Progenitor cell of endocrine pancreas (in vitro differentiated cells): ENCODE measurements at places on chromosomes 5 and 9. TPM values are rescaled to one million over a fixed set of nuclear protein-coding genes. Genes with fewer than 3 reads are reported as not detected.

GRCh38 chr9:127971357-127972235 lies 9.2 kb downstream of the EEIG1 start:
- H3K36me3 ChIP-seq, result no peaks in the 10 kb centered on the region
- H3K27ac ChIP-seq, result peak overlapping the region; percentile 49
- DNase-seq, result no peak

DNA sequence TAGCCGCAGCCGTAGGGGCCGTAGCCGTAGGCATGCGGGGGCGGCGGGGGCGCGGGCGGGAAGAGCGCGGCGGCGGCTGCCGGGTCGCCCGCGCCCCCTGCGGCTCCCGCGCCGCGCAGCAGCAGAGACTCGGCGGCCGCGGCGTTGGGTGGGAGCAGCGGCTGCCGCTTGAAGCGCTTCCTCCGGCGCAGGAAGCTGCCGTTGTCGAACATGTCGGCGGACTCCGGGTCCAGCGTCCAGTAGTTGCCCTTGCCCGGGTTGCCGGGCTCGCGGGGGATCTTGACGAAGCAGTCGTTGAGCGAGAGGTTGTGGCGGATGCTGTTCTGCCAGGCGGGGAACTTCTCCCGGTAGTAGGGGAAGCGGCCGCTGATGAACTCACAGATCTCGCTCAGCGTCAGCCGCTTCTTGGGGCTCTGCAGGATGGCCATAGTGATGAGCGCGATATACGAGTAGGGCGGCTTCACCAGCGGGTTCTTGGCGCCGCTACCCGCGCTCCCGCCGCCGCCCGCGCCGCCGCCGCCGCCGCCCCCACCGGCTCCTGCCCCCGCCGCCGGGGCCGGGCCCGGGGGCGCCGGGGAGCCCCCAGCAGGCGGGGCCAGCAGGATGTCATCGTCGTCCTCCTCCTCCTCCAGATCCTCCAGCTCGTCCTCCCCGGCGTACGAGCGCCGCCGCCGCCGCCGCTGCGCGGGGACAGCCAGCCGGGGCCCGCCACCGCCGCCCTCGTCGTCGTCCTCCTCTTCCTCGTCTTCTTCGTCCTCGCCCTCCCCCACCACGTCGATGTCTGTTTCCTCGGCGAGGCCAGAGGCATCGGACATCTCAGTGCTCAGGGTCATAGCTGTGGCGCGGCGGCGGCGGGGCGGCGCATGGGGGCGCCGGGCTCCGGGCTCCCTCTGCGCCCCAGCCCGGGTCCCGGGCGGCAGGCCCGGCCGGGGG lies 781 bp downstream of the FOXD1 start:
- peak overlapping the region; percentile 71 for H3K4me3 ChIP-seq
- peaks cover 85% of the 10 kb centered on the region for H3K27me3 ChIP-seq
- peak overlapping the region; percentile 69 for H3K27ac ChIP-seq

DNA sequence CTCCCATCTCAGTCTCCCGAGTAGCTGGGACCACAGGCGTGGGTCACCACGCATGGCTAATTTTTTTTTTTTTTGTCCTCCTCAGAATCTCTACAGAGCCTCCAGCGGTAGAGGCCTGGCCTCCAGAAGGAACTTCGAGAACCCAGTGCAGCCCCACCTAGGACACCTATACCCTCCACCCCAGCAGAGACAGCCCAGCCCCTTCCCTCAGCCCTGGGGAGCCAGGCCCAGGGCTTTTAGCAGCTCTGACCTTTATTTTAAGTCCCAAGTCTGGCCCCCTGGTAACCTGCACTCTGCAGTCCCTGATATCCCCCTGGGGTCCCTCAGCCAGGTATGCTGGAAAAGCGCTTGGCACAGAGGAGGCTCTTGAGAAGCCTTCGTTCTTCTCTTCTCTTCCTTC lies 5.2 kb downstream of the GLIPR2 start:
- DNase-seq, result no peak
- H3K4me1 ChIP-seq, result peaks cover 7% of the 10 kb centered on the region
- peak overlapping the region; percentile 30 for H3K27ac ChIP-seq
- H3K36me3 ChIP-seq, result peaks cover 10% of the 10 kb centered on the region

The NRG2 gene
- 4.8 and 5.5 TPM in 2 replicates for total RNA-seq

- peaks cover 23% of the 10 kb centered on the region for H3K36me3 ChIP-seq
- no peaks in the 10 kb centered on the region for H3K27me3 ChIP-seq
Measured at GRCh38 chr9:133345596-133345995, 2.3 kb downstream of the MED22 start.

DNA sequence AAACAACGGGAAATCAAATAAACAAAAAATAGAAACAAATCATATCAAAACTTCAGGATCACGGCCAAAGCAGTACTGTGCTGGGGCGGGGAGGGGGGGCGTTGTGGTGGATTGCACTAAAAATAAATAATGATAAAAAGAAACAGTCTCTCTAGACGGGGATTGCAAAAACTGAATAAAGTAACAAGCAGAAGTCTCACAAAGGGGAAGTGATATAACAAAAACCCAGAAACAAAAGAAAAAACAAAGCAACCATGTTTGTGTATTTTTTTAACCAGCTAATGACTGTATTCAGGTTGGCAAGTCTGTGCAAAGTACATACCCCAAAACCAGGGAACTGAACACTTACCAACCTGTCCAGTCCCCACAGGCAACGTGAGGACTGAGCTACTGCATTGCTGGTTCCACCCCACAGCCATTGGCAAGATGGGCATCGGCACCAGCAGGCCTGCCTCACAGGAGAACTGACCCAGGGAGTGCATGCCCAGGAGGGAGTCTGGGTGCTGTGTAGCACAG lies 24.1 kb downstream of the BICD2 start:
- peak overlapping the region; percentile 2 for H3K27ac ChIP-seq
- no peaks in the 10 kb centered on the region for H3K27me3 ChIP-seq
- peaks cover 6% of the 10 kb centered on the region for H3K4me1 ChIP-seq
- no peaks in the 10 kb centered on the region for H3K36me3 ChIP-seq

GRCh38 chr9:109574061-109574882 lies 76.2 kb upstream of the PTPN3 start:
- no peaks in the 10 kb centered on the region for H3K4me1 ChIP-seq
- H3K4me3 ChIP-seq, result no peak overlapping the region
- no peak for DNase-seq
- H3K27ac ChIP-seq, result no peak overlapping the region
- peaks cover 42% of the 10 kb centered on the region for H3K27me3 ChIP-seq
- H3K36me3 ChIP-seq, result no peaks in the 10 kb centered on the region

DNA sequence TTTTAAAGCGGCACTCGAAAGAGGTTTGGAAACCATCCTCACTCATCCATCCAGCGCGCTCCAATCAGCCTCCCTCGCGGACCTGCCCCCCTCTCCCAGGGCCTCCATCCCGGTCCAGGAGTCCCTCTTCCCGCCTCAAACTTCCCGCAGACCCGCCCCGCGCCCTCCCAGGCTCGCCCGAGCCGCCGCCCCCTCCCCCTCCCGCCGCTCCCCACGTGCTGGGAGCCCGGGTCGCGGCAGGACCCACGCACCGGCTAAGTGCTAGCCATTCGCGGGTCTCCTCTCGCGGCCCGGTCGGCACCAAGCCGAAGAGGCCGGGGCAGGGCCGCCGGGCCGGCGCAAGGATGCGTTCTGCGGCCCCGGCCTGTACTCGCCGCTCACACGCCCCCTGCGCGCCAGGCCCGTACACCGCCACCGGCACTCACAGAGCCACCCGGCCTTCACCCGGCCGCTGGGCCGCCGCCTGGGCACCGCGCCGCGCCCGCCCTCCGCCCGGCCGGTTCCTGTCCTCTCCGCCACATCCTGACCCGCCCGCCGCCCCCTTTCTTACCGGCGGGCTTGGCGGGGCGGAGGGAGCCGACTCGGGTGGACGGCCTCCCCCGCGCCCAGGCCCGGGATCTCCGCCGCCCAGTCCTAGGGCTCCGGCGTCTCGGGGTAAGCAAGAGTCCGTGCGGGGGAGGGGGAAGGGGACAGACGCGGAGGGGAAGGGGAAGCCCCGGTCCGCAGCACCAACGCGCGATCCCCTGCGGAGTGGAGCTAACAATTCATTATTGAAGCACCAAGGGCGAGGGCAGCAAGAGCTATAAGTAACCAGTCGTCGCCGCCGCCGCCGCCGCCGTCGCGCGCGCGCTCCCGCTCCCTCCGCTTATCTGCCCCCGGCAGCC lies 576 bp downstream of the CHD1 start:
- H3K36me3 ChIP-seq, result peaks cover 7% of the 10 kb centered on the region
- peaks cover 20% of the 10 kb centered on the region for H3K4me1 ChIP-seq
- peak; percentile 56 for DNase-seq
- peak overlapping the region; percentile 96 for H3K4me3 ChIP-seq
- peak overlapping the region; percentile 100 for H3K27ac ChIP-seq
- no peaks in the 10 kb centered on the region for H3K27me3 ChIP-seq
